ENCODE measurements at places on chromosomes 12 and 14. TPM values are rescaled to one million over a fixed set of nuclear protein-coding genes. Genes with fewer than 3 reads are reported as not detected.

- DNase-seq = no peak
Measured at GRCh38 chr14:49218436-49219092, 367.6 kb downstream of the RPS29 start.

Gene SAMD15
- total RNA-seq = 1.4 TPM

GRCh38 chr14:95319312-95320077, at the start of gene CLMN:
Gene CLMN, minus strand, starts transcription at chr14:95319908. Its CDS starts 116 bp downstream, at chr14:95319792.
- DNase-seq = no peak

GRCh38 chr14:24481622-24482324, 26.3 kb downstream of the CMA1 start:
- DNase-seq = peak; percentile 17

- DNase-seq = no peak
Measured at GRCh38 chr12:54376596-54376995, 7.9 kb downstream of the ZNF385A start.

Gene CD27
- not detected for total RNA-seq

GRCh38 chr14:33936391-33936790, 14.5 kb downstream of the EGLN3 start:
- no peak for DNase-seq

GRCh38 chr14:61609884-61610283, 85.4 kb upstream of the HIF1A start:
- DNase-seq = no peak

- DNase-seq = peak; percentile 45
Measured at GRCh38 chr12:65557438-65558181, 266.7 kb upstream of the HMGA2 start.

- DNase-seq = no peak
Measured at GRCh38 chr14:97975216-97975615, 1178.0 kb downstream of the VRK1 start.

DNA sequence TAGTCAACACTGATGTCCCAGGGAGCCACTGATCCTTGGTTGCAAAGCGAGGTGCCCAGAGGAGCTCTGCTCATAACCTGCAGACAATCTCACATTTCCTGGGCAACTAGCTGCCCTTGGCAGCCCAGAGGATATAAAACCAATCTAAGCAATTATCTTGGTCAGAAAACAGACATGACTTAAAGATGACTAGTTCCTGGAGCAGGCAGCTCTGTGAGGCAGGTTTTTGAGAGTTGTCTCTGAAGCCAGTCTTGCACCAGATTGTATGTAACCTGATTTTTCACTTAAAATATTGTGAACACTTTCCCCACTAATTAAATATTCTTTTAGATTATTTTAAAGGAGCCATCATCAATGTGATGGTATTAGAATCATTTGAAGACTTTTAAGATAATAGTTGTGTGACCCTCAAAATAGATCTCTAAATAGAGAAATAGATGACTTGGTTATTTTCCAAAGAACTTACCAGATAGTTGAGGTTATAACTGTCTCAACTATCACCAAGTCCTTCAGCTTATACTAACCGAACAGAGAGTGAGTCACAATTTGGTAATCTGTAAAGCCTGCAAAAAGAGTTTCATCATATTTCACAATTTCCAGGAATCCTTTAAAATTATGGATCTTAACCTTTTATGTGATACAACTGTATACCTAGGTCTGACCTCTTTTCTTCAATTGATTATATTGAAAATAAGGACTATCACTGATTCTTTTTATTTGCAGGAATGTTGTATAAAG, 75.9 kb downstream of the LIN7A start:
- no peak for DNase-seq

Gene FITM1
- total RNA-seq = not detected

- DNase-seq = no peak
Measured at GRCh38 chr12:89859508-89860220, 151.0 kb upstream of the ATP2B1 start.

- no peak for DNase-seq
Measured at GRCh38 chr12:3967556-3968160, 94.5 kb upstream of the PARP11 start.

GRCh38 chr12:94262228-94263010, 114.0 kb downstream of the PLXNC1 start:
- peak; percentile 82 for DNase-seq

DNA sequence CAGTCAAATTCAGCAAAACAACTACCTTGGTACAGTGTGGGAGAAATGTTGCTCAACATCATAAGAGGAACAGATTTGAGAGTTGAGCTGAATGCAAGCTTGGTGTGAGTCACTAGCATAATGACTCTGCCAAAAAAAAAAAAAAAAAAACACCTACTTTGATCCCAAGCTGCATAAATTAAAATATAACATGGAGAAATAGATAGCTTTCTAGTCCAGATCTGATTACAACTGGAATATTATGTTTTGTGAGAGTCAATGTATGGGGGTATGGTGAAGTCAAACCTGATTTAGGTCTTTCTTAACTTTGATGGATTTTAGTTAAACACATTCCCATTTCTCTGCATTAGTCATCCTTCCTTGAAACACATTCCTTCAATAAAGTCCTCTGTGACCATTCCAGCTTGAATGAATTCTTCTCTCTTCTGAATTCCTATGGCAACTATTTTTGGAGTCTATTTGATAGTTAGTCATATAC, 188.1 kb downstream of the SLC5A8 start:
- DNase-seq = peak; percentile 89

DNA sequence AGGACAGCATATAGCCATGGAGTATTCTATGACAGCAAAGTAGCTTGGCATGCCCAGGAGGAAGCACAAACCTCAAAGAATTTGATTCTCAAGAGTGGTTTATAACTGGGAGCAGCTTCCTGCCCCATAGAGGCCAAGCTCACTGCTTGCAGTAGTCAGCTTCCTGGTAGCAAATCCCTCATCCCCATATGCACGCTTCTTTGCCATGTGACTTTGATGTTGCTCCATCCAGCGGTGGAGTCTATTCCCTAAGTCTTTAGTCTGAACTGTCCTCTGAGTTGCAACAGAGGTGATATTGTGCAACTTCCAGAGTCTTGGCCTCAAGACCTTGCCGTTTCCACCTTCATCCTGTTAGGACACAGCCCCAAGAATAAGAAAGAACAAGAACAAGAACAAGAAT, 996.8 kb upstream of the TMEM132C start:
- peak; percentile 73 for DNase-seq

Gene IKZF4
- total RNA-seq = 0.57 TPM

- no peak for DNase-seq
Measured at GRCh38 chr14:99945732-99946651, 119.2 kb upstream of the EVL start.

- DNase-seq = no peak
Measured at GRCh38 chr12:99259040-99259934, 388.3 kb upstream of the GARIN6 start.

GRCh38 chr12:108576660-108577234, 14.4 kb downstream of the ISCU start:
- no peak for DNase-seq

Gene CLEC2A
- total RNA-seq = not detected

DNA sequence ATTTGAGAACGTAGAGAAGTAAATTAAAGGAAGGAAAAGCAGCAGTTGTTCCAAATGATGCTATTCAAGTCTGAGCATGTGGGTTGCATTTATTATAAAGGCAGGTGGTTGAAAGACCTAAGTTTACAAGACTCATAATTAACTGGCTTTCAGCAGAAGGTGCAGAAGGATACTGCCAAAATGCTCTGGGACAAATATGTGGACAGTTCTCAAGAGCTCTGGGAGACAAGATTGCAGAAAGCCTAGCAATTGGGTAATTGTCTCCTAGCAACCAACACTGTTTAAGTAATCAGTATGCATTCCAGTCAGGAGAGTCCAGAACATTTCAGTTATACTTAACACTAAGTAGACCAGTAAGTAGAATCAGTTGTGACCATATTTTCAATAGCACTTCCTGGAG, 131.5 kb downstream of the GPR135 start:
- DNase-seq = peak; percentile 80

- peak; percentile 12 for DNase-seq
Measured at GRCh38 chr12:52022841-52023181, 16.1 kb downstream of the TAMALIN start.

GRCh38 chr12:60230056-60230455, 634.2 kb downstream of the SLC16A7 start:
- DNase-seq = peak; percentile 13

DNA sequence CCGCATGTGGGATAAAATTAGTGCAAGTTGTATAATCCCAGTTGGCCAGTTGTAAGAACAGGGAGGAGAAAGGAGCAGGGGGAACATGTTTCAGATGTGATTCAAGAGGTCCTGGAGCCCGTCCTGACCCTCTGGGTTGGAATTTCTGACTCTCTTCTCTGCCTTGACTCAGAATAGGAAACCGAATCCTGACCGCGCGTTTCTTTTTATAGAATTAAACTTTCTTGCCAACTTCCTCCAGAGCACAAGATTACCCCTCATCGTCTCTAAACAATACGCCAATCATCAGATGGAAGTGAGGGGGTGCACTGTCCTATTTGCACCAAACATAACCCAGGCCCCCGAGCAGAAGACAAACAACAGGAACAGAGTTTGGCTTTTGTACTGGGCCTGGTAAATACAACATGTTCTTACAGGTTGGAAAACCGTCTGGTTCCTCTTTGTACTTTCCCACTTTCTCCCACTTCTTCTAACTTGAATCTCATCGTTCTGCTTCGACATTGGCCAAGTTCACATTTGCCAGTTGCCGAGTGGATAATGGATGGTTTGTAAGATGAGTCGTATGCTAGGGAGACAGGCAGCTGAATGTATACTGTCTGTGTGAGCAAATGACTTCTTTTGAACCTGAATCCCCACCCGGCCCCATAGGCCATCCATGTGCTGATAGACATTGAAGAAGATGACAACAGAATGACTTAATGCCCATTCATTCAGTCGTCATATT, 42.6 kb upstream of the MED13L start:
- DNase-seq = peak; percentile 92

GRCh38 chr14:50773632-50774541, 57.1 kb downstream of the NIN start:
- peak; percentile 45 for DNase-seq

GRCh38 chr14:50345846-50346422, 33.8 kb downstream of the DMAC2L start:
- peak; percentile 34 for DNase-seq

- DNase-seq = no peak
Measured at GRCh38 chr14:62158779-62159178, 396.6 kb downstream of the SNAPC1 start.

All from M059J (cell line).